CD8-positive, alpha-beta T cell (primary cell): ENCODE measurements at places on chromosomes 13 and 19.

DNA sequence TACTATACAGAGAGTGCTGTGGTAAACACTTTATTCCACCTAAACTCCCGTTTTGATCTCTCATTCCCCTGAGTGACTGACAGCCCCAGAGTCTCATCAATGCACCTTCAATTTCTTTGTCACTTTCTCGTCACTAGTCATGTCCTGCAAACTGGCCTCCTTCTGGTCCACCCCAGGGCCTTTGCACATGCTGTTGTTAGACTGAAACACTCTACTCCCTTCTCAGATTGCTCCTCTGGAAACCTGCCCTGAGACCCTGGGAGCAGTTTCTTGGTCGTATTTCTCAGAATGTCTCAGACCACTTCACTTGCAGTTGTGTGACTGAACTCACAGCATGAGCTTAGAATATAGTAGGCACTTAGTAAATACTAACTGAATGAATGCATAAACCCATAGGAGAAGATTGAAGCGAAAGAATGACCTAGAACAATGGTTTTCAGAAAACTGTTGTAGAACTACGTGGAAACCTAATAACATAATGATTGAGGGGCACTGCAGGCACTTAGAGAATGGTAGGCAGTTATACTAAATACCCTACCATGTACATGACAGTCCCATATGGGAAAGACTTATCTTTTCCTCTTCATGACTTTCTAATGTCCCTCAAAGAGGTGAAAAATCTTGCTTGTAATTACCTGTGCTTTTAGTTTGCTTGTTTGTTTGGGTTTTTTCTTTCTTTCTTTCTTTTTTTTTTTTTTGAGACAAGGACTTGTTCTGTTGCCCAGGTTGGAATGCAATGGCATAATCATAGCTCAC lies 144.8 kb downstream of the IER2 start:
- no peak for DNase-seq

DNA sequence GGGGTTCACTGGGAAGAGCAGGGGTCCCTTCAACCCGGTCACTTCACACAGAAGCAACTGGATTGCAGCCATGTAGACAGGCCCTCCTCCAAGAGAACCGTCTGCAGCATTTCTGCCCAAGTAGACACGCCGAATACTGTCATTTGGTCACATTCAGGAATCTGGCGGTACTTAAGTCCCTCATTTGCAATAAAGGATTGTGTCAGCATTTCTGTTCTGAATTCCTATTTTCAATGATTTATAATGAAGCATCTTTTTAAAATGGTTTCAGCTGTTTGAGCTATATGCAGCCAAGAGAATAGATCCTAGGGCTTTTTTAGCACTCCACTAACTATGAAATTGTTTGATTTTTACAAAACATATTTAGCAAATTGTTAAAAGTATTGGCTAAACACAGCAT lies 143.5 kb upstream of the SOX1 start:
- DNase-seq, result no peak

DNA sequence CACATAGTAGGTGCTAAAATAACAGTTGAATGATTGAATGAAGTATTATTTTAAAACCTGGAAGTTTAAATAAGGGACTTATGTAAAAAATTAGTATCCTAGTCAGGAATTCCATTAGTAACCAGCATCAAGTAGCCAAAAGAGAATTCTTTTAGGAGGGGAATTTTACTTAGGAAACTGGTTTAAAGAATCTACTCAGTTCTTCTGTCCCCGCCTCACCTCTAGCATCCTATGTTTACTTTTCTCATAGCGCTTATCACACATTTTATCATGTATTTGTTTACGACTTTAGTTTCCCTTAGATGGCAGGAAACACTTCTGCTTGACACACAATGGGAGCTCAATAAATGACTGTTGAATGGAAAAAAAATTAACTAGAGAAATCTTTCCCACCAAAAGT lies 229.0 kb downstream of the KLF5 start:
- DNase-seq, result no peak

DNA sequence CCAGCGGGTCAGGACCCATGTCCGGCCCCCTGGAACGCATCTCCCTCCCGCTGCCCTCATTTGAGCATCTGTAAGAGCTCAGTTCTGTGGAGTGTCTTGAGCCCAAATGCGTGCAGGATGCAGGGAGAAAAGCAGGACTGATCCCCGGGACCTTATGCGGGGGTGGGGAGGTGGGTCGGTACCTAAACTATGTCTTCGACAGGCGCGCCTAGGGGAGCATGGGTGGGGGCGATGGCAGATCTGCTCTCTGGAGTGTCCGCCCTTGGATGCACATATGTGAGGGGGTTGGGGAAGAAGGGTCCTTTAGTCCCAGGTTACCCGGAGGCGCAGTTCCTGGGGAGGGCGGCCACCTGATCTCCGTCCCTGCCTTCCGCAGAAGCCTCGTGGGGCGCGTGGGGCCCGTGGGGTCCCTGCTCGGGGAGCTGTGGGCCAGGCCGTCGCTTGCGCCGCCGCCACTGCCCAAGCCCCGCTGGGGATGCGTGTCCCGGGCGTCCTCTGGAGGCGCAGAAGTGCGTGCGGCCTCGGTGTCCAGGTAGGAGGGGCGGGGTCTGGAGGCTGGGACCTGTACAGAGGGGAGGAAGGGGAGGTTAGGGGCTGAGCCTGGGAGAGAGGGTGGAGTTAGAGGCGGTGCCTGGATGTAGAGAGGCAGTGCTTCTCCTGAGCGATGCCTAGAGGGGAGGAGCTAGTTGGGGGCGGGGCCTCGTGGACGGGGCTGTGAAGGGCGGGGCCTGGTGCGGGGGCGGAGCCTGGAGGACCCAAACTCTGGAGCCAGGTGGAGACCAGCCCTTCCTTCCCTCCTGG lies 2.9 kb downstream of the CILP2 start:
- DNase-seq, result peak; percentile 81

DNA sequence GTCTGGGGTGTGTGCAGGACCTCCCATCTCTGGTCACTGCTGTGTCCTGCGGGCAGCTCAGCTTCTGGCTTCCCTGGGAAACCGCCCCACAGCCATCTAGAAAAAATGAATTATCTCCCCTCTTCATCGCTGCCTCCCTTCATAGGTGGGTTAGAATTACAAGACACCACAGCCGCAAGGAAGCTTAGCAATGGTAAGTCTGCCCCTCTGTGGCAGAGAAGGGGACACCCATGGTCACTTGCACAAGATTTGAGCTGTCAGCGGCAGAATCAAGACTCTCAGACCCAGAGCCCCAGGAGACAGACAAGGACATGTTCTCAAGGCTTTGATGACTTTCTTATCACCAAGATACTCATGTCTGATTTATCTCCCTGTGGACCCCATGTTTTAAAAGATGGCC lies 110.8 kb upstream of the PABPC3 start:
- no peak for DNase-seq

DNA sequence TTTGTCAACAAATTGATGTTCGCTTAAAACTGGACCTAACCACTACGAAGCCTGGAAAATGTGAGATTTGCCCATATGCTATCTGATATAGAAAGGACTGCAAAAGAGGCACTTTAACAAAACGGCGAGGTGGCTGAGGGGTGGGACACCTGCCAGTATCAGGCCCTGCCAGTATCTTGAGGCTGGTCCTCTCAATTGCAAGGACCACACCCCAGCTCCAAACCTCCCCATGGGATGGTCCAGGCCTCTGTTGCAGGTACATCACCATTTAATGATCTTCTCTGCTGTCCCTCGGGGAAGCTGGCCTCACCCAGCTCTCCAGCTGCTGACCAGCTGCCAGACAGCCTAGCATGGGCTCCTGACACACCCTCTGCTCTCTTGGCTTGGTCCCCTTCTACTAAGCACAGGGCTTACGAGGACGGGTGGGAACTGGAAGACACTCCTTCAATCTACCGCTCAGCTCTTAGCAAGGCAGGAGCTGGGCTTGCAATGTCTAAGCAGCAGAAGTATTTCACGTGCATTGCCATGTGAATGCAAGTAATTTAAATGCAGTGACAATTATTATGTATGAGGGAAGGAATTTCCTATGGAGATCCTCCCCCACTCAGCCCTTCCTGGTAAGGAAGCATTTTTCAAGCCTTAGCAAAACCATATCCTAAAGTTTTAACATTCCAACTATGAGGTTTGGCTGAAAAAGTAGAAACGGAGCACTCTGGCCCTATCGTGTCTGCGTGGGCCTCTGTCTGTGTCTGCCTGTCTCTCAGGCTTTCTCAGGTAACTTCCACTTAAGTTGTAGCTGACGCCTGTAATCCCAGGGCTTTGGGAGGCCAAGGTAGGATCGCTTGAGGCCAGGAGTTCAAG lies 63.9 kb downstream of the LATS2 start:
- no peak for DNase-seq

DNA sequence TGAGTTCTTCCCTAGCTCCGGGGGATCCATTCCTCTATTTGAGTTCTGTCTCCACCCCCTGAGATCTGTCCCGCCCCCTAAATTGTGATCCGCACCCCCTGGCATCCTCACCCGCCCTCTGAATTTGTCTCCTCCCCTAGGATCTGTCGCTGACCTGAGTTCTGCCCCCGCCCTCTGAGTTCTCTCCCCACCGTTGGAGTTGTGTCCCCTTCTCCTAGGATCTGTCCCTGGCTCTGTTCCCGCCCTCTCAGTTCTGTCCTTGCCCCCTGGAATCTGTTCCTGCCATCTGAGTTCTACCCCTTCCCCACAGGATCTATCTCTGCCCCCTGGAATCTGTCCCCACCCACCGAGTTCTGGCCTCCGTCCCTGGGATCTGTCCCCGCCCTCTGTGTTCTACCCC lies 1.0 kb upstream of the SLC17A7 start:
- peak; percentile 45 for DNase-seq

- no peak for DNase-seq
Measured at GRCh38 chr13:77055158-77055557, 28.2 kb upstream of the FBXL3 start.

DNA sequence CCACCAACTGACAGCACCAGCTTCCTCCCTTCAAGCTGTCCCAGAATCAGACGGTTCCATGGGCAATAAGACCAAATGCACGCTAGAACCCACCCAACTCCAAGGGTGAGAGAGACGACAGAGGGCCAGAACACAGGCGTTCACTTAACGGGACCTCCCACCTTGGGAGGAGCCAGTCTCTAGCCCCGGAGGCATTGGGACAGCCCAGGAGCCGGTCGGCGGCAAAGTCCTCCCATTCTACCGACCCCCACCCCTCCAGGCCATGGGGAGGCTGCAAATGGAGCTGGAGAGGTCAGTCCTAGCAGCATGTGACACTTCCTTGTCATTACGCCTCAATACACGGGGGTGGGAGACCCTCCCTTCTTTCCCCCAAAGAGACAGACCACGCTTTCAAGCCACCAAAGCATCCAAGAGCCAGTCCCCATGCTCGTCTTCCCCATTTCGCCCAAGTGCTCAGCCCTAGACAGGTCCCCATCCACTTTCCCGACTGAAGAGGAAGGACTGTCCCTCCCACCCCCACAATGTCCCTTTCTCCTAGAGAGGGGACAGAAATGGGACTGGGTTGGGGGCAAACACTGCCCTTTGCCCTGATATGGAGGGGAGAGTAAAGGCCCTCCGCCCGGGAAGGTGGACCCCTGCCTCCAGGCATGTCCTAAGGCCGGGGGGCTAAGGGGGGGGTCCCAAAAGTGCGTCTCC lies 964 bp downstream of the KHSRP start:
- DNase-seq, result no peak

DNA sequence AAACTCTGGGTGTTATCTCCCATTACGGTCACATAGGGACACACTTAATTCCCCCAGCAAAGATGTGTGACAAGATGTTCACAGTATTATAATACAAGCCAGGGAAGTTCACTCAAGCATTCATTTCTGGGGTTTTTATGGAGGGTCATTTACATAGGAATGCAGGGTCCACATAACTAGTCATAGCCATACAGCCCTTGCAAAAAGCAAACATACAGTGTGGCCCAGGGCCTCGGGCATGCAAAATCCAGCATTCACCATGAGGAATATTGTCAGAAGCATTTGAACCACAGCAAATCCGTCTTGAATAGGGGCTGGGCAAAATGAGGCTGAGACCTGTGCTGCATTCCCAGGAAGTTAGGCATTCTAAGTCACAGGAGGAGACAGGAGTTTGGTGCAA lies 13.0 kb upstream of the ZNF460 start:
- no peak for DNase-seq

- DNase-seq, result no peak
Measured at GRCh38 chr13:34751044-34751443, 191.0 kb upstream of the NBEA start.

DNA sequence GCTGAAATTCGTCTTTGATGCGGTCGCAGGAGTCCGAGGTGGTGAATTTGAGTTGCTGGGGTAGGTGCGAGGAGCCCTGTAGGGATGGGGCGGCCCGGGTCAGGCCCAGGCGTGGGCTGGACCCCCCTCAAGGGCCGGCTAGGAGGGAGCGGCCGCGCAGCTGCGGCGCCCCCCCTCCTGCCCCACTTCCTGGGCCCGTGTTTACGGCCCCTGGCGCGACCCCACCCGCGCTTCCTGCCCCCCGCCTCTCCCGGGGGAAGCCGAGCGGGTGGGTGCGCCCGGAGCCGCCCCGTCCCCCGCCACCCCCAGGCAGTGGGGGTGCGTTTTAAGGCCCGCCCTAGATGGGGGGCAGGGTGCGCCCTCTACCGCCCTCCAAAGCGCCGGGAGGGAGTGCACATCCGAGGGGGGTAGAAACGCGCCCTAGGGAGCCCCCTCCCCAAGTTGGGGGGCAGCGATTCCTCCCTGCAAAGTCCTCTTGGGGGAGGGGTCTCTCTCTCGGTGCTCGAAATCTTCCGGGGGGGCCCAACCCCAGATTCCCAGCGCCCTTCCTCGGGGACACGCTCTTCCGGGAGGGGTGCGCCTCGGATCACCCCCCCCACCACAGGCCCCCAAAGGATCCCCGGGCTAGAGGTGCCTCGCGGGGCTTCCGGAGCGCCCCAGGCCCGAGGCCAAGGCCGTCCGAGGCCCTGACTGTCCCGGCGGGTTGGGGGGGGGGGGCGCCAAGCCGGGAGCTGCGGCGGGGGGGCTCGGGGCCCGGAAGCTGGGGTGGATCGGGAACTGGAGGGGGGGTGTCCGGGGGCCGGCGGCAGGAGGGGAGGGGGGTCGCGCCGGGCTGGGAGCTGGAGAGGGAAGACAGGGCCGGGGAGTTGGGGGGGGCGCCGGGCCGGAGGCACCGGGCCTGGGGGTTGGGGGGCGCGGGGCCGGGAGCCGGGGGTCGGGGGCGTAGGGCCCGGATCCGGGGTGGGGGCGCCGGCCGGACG lies 823 bp downstream of the TLE5 start:
- DNase-seq, result peak; percentile 92

- peak; percentile 43 for DNase-seq
Measured at GRCh38 chr19:54517483-54517882, 14.9 kb downstream of the LAIR2 start.

DNA sequence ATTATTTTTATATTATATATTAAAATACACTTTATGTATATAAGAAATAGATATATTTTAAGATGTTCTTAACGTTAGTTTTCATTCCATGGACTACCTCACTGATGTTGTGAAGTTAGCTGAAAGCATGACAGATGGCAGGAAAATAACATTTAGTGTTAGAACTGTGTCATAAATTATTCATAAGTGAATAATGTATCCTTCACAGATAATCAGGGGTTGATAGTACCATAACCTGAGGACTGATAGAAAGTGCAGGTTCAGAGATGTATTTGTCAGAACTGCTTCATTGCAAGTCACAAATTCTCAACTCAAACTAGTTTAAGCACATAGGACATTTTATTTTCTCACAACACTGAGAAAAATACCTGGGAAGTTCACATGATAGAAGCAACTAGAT lies 14.6 kb upstream of the DIAPH3 start:
- DNase-seq, result no peak
